Midbrain (tissue), 1 donor: ENCODE measurements at places on chromosomes 6 and 20.
A peak's percentile ranks its signal among the peaks of the same experiment; 100 is the strongest.

- DNase-seq = no peak
Observed at GRCh38 chr6:138289739-138290138, 71.4 kb upstream of the PBOV1 start.

GRCh38 chr6:75759207-75759606, 10.2 kb downstream of the MYO6 start:
- DNase-seq = no peak

GRCh38 chr6:26030716-26031115, 56.5 kb upstream of the HFE start:
- no peak for DNase-seq

GRCh38 chr6:37936906-37937305, 117.4 kb downstream of the ZFAND3 start:
- no peak for DNase-seq

- DNase-seq = no peak
Observed at GRCh38 chr6:11592294-11592906, 54.9 kb downstream of the TMEM170B start.

DNA sequence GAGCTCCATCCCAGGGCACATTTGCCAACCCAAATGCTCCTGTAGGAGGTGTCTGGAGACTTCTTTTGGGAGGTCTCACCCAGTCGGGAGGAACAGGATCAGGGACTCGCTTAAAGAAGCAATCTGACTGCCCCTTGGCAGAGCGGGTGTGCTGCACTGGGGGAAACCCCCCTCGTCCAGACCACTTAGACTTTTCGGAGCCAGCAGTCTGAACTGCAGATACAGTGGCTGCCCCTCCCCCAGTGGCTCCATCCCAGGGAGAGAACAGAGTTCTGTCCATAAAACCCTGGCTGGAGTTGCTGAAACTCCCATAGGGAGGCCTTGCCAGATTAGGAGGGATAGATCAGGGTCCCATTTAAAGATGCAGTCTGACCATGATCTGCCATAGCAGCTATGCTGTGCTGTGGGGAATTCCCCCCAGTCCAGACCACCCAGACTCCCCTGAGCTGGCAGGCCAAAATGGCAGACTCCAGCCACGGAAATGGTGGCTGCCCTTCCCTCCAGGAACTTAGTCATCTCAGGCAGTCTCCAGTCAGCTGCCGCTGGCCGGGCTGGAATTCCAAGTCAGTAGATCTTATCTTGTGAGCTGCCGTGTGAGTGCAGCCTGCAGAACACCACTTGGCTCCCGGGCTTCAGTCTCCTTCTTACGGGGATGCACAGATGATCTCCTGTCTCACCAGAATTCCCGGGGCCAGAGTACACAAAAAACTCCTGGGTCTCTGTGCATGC, 278.1 kb upstream of the SASH1 start:
- no peak for DNase-seq

DNA sequence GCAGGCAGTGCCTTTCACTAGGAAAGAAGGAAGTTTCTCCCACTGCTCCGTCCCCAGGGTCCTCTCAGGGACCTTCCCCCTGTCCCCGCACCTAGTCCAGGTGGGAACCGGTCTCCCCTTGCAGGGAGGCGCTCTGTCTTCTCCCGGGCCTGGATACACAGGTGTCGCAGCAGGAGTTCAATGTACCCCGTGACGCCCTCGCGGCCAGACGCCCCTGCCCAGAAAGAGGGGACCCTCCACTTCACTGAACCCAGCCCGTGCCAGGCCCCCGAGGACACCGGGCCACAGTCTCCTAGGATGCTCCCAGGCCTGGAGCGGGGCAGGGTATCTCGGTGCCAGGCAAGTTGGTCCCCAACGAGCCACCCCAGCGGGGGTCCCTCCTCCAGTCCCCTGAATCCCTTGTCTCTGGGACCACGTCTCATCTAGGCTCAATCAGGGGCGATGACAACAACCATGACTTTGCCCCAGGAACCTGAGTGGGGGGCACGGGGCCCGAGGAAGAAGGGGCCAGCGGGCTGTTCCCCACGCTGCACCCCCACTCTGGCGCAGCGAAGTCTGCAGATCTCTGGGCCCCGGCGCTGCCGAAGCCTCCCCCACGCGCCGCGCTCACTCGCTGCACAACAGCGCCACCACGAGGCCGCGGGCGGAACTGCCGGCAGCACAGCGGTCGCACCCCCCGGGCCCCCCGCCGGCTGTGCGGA, 103.0 kb downstream of the EDN3 start:
- DNase-seq = peak; percentile 48

DNA sequence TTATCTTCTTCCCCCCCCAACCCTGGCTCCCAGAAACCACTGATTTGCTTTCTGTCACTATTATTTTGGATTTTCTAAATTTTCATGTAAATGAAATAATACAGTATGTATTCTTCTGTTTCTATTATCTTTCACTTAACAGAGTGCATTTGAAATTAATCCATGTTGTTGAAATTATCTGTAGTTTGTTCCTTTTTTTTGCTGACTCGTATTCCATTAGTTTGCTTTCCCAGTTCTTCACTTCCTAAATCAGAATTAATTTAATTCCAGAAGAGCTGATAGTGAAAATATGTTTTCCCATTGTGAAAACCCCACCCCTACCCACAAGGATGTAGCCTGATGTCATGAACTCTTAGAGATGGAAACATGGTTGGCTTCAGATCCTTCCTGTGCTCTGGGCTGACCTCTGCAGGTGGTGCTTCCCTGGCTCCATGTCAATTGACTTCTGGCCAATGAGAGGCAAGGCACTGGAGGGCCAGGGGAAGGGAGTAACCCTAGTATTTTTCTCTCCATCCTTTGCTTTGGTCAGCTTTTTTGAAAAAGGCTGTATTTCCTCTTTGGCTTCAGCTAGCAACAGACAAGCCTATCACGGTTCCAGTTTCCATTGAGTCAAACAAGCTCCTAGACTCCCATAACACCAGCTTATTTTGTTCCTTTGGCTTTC, 244.4 kb upstream of the HSF2 start:
- DNase-seq = no peak

- no peak for DNase-seq
Observed at GRCh38 chr6:90024633-90025032, 130.4 kb downstream of the GJA10 start.

DNA sequence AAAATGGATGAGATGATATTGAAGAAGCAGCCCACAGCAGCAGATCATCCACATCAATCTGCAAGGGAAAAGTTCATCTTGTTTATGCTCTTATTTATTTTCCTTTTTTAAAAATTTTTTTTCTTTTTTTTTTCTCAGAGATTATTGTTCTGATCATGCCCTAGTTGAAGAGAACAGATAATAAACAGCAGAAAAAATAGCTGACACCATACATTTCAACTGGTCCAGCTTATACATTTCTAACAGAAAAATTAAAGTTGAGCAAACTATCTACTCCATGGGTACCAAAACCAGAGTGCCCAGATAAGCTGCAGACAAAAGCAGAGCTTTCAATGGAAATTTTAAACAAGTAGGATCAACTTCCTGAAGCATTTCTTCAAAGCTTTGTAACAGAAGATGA, 9.3 kb downstream of the KIAA0319 start:
- no peak for DNase-seq

- DNase-seq = no peak
Observed at GRCh38 chr6:56040223-56040622, 164.8 kb upstream of the BMP5 start.

DNA sequence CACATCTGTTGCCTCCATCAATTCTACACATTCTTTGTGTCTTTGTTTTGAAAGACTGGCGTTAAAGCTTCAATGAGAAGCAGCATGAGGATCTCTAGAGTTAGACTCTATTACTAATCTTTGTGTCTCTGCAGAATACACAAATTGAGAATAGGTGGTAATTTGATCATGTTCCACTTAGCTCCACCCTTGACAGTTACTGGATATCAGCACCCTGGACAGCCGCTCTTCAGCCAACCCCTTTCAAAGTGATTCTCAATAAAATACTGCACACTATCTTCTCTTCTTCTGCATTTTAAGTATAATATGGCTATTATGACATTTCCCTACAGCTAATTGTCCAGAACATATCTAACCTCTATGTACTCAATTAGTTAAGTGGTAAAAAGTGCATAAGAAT, 54.3 kb upstream of the CNR1 start:
- DNase-seq = no peak

DNA sequence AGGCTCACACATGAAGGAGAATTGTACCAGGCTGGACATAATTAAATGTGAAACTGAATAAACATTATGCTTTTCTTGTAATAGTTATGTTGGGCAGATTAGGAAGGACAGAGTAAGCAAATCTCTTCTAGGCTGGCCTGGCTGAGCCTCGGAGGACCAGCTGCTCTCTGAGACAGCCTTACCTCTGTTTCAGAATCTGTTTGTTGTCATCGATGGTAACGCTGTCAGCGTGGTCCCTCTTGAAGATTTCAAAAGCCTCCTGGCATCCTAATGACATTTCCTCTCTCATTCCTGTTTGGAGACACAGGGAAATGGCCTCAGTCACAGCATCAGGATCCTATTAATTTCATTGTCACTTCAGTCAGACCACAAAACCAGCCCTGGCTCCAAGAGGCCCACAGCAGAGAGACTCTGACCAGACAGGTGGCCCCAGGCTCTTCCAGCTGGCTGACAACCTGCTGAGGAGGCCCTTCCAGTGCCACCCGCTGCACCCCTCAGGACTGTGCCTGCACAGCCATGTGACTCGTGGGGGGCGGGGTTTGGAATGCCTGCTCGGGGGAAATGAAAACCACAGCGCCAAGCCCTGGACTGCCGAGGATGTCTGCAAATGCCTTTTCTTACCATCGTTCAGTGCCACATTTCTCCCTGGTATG, 108.5 kb upstream of the KCNK16 start:
- peak; percentile 77 for DNase-seq

DNA sequence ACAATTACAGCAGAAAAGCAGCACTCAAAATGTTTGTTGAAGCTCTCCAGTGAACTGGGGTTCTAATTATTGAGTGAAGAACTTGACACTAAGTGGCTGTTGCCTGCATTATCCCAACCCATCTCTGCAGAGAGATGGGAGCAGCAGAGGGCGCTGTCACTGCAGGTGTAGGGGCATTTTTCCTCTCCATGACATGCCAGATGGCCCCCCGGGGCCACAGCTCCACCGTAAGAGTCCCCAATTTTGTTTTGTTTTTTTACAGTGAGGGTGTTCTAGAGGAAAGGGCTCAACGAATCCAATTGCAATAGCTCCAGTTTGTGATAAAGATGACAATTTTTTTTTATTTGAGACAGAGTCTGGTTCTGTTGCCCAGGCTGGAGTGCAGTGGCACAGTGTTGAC, 1.9 kb upstream of the FUCA2 start:
- no peak for DNase-seq

DNA sequence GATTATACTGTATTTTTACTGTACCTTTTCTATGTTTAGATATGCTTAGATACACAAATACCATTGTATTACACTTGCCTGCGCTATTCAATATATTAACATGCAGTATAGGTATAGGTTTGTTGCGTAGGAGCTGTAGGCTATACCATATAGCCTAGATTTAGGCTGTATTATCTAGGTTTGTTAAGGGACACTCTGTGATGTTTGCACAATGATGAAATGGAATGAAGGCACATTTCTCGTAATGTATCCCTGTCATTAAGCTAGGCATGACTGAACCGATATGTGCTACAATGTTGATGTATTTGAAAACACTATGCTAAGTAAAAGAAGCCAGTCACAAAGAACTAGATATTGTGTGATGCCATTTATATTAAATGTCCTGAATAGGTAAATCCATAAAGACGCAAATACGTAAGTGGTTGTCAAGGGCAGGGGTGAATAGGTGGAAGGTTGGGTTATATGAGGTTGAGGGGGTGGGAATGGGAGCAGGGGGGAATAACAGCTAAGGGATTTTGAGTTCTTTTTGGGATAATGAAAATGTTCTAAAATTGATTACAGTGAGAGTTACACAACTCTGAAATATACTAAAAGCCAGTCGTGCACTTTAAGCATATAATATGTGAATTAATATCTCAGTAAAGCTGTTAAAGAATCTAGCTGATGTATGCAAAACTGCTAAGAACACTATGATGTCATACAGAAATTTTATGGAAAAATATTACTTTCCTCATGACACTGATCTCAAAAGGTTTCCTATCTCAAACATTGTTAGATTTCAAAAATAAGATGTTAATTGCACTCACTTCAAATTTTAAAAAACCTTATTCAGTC, 97.4 kb downstream of the NCOA3 start:
- no peak for DNase-seq

GRCh38 chr6:138115201-138115600, 8.0 kb upstream of the PERP start:
- DNase-seq = no peak

DNA sequence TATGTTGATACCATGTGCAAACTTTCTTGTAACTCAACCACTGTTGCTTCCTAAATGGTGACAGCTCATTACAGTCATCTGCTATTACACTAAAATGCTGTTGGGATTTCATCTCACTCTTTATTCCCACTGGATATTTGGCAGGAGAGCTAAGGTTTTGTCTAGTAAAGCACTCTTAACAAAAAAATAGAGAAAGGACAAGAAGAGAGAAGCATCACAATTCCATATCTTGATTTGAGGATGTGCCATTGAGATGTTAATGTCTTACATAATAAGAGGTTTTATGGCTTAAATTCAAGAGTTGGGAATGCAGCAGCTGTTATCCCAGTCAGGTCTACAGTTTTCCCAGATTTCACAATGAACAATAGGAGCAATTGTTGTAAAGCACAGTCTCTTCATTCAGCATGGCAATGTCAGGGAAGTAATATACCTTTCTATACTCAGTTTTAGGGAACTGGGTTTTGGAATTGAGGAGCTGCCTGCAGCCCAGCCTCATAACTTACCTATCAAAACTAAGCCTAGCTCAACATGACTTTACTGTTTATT, 134.9 kb downstream of the ISM1 start:
- DNase-seq = no peak

- DNase-seq = peak; percentile 86
Observed at GRCh38 chr6:142845624-142846458, 99.1 kb downstream of the HIVEP2 start.

DNA sequence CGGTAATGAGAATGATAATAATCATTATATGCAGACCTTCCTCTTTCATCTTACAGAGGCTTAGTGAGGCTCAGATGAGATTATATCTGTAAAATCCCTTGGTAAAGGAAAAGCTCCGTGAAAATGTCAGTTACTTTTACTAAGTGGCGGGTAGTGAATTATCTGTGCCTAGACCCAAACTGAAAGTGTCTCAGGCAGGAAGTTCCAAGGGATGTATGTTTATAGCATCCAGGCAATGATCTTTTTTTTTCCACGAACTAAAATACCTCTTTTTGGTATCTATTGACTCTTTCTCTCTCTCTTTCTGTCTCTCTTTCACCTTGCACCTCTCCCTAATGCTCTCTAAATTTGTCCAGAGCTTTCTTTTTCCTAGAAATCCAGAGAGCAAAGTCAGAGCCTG, 5.0 kb downstream of the TCF21 start:
- DNase-seq = no peak

GRCh38 chr6:63783096-63783495, 147.5 kb downstream of the PHF3 start:
- no peak for DNase-seq

DNA sequence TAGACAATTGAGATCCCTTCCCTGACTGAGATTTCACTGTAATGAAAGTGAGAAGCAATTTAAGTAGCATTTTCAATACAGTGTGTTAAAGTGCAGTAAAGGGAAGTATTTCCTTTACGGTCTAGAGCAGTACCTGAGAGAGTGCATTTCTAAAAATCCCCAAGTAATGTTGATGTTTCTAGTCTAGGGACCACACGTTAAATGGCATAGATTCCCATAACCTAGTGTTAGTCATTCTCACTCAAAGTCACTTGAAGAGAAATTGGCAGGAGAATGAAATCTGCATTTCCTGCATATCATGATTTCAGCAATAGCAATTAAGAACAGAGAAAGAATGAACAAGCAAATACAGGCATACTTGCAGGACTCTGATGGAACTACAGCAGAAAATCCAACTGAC, 67.9 kb downstream of the CGA start:
- no peak for DNase-seq
